ENCODE measurements at places on chromosomes 7 and 10.

DNA sequence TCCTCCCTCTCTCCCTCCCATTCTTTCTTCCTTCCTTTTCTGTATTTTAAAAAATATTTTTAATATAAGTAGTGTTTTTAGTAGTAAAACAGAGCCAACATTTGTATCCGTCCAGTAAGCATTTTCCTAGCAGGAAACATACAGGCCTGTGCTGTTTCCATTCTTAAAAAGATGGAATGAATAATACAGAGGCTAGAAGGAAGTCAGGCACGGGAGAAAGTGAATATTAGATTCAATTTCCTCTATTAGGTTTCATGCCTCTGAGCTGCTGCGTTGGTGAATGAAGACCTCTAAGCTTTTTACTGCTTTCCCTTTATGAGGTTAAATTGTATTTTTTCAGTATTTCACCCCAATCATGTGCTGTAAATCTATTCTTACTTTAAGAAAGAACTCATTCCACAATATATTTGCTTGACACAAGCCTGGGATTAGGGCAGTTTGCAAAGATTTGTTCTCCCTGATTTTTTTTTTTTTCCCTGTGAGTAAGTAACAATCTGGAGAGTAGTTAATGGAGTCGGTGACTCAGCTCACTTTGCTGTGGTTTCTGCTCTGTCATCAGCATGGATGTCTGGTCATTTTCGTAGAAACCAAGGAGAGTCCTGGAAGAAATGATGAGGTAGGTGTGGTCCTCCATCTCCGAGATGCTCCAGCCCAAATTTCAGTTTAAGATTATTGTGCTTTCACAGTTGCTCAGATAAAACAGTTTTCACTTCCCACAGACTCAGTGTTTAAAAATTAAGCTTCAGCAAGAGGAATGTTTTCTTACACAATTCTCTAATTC lies 76.1 kb upstream of the PITRM1 start:
- no peak for DNase-seq

DNA sequence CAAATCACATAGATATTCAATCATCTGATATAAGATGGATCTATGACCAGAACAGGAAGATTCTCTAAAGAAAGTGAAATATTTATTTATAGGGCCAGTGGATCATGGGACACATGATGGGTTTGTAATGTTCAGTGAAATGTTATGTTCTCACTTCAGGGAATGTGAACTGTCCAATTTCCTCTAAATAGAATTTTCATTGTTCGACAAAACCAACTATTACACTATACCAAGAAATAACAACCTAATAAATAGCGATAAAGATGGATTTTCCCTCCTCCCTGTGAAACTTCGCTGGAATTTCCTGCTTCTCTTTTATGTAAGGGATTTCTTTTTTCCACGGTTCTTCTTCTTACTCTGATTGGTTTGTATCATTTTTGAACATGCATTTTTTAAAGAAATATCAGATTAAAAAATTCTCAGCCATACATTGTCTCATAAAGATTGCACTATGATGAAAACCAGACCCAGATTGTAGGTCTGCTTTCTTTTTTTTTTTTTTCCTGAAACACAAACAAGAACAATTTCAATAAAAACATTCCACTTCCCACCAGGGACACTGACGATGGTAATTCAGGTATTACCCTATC lies 139.8 kb upstream of the ZEB1 start:
- no peak for DNase-seq

- DNase-seq, result no peak
Observed at GRCh38 chr10:130242513-130242912, 106.3 kb downstream of the GLRX3 start.

GRCh38 chr10:28991333-28992270 lies 297.3 kb upstream of the LYZL1 start:
- DNase-seq, result no peak

GRCh38 chr7:12930534-12930933 lies 243.1 kb downstream of the ARL4A start:
- no peak for DNase-seq

DNA sequence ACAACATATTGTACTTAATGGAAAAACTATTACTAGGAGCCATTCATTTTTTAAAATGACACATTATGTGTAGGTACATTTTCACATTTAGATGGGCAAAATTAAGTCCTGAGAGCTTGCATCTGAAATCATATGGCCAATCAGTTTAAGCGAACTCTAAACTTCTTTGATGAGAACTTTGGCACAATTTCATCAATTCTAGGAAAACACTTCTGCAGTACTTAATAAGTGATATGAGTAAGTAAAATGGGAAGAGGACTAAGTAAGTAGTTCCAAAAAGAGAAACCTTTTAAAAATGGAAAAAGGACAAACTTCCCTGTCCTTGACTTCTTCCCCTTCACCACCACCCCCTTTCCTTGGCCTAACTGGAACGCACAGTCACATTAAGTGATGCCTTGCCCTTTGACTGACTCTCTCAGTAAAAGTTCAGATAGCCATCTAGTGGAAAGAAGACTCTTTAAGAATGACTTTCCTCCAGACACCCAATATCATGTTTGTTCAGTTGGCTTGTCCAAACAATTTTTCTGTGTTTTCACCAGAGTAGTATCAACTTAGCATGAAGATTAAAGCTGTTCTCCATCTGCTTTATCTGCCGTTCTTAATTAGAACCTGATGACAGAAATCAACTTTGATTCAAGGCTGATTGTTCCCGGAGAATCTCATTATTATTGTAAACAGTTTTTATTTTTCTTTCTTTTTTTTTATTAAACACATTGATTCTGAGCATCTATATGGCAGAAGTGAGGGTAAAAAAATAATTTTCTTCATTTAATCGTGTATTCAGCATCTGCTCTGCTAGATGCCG lies 45.1 kb downstream of the CNNM2 start:
- no peak for DNase-seq

DNA sequence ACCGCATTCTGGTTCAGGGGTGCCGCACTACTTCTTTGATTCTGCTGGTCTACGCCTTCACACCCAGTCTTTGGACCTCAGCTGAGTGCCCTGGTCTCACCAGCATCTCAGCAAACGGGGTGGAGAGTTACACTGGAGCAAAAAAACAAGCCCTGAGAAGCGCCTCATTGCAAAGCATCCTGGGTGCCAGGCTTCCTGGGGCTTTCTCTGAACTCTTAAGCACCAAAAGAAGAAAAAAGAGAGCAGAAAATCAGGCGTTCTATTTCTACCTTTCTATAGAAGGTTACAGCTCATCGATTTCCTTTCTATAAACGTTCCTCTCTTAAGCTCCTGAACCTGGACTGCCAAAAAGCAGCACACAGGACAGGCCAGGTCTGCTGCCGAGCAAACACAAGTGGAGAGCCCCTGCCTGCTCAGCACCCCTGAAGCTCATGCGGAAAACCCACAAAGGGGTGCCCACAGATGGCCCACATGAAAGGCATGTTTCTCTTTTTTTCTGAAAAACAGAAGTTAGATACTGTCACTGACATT lies 217.9 kb downstream of the SFMBT2 start:
- no peak for DNase-seq

DNA sequence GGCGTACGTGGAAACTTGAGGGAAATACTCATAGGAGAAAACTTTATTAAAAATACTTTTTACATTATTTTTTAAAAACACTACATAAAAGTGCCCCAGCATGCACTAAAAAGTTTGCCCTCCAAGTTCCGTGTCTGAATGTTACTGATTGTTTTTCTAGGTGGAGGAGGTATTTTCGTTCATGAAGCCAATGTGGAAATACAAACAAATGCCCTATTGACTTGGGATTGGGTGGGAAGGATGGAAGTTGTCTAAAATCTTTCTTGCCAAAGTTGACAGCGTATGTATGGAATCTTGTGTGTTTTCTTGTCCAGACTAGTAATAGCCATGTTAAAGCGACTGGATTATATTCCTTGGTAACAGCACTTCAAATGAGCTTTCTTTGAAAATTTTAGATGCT lies 1.2 kb downstream of the PROSER2 start:
- DNase-seq, result no peak

GRCh38 chr10:84837041-84837812 lies 508.8 kb downstream of the CCSER2 start:
- DNase-seq, result no peak

- no peak for DNase-seq
Observed at GRCh38 chr10:72001033-72001395, 36.8 kb downstream of the CHST3 start.

- no peak for DNase-seq
Observed at GRCh38 chr10:100735337-100736143, 9.8 kb upstream of the PAX2 start.

DNA sequence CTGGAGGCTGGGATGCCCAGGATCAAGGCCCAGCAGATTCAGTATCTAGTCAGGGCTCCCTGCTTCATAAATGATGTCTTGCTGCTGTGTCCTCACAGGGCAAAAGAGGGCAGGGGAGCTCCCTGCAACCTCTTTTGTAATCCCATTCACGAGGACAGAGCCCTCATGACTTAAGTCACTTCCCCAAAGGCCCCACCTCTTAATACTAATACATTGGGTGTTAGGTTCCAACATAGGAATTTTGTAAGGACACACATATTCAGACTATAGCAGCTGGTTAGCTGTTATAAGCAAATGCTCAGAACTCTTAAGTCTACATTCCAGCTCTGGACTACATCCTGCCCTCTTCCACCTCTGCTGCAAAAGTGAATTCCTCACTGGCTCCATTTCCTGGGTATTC lies 63.0 kb downstream of the VOPP1 start:
- no peak for DNase-seq

DNA sequence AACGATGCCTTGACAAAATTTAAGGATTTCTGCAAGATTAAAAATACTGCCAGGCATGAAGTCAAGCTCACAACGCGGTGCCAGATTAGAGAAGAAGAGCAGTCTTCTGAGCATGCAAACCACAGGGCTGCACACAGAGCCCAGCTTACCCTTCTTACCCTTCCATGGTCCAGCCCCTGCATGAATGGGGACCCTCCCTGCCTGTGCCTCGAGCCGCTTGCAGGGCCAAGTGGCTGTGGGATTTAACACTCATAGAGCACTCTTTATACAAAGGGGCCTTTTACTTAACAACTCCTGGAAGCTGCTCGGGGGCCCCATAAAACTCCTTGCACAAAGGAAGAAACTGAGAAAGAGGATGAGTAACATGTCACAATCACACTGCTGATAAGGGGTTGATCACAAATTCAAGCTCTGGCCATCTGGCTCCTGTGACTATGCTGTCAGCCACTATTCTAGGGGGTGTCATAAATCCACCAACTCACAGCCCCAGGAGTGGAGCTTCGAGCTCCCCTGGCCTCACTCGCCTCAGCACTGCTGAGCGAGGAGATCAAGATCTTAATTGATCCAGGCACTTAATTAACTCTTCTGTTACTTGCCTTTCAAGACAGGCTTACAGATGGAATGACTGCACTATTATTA lies 514.8 kb downstream of the TNS3 start:
- no peak for DNase-seq

DNA sequence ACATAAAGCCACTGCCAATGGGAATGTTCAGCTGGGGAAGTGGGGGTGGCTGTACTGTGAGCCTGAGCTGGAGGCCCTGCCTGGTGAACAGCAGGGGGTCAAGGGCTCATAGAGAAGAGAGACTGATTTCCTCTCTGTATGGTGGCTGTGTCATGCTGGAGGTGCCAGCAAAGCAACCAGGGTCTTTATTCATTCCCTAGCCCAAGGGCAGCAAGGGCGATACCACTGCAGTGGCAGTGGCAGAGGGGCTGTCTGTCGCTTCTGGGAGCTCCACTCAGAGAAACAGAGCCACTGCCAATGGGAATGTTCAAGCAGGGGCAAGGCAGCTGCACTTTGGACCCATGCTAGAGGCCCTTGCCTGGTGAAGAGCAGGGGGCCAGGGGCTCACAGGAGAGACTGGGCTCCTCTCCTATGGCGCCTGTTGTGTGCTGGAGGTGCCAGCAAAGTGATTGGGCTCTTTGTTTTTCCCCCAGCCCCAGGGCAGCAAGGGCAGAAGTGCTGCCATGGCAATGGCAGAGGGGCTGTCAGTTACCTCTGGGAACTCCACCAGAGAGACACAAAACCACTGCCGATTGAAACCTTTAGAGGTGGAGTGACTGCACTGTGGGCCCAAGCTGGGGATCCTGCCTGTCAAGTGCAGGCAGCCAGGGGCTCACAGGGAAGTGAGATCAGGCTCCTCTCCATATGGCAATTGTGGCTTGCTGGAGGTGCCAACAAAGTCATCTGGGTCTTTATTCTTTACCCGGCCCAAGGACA lies 545.1 kb downstream of the SH2D4B start:
- no peak for DNase-seq

GRCh38 chr10:93807371-93807770 lies 49.6 kb downstream of the LGI1 start:
- DNase-seq, result no peak

DNA sequence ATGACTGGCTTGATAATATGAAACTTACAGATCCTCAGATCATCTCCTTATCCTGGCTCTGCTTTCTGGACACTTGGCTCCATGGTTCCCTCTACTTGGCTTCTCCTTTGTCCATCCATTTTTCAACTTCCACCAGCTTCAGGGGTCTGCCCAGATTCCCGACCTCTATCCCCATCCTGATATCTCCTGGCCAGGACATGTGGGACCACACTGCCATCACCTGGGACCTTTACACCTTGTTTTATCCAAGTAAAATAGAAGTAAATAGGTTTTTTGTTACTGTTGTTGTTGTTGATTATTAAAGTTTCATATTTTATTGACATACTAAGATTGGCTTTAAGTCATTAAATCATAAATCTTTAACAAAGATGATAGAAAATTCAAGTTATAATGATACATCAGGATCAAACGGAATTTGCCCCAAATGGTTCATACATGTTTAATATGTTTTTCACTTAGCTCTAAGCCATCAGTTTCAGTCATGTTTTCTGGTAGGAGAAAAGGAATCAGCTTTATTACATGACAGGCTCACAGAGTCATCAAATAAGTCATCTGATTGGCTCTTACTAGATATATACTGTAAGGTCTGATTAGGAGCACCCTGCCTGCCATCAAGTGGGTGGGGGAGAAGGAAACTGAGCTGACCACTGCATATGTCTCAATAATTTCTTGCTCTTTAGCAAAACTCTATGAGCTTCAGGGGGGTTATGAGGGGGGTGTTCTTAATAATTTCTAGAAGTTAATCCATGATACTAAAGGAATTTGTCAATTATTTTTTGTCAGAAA lies 111.5 kb upstream of the AHR start:
- DNase-seq, result no peak

GRCh38 chr10:88831709-88832108 lies 19.9 kb downstream of the ANKRD22 start:
- DNase-seq, result no peak

DNA sequence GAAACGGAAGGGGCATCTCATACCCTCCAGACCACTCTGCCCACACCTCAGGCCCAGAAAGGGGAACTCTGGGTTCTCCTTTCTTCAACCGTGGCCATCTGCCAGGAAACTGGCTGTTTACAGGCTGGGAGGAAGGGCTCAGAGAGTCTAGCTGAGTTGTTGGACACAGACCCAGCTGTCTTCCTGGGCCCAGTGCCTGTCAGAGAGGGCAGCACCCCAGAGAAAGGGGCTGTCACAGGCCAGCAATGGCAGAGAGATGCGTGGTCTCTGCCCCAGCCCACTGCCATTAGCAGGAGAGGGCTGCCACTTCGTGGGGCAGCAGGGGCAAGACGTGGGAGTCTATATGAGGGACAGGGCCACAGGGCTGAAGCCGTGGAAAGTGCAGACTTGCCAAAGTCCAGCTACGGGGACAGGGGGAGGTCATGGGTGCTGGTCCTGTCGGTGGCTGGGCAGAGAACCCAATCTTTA lies 11.0 kb downstream of the GRID1 start:
- DNase-seq, result no peak
